Osteoblast (primary cell): ENCODE measurements at places on chromosomes 7 and 10. TPM values are rescaled to one million over a fixed set of nuclear protein-coding genes. Genes with fewer than 3 reads are reported as not detected.
A peak's percentile ranks its signal among the peaks of the same experiment; 100 is the strongest.

The ITPRID1 gene
- not detected in 2 replicates for total RNA-seq

The CAMK2B gene
- not detected in 2 replicates for total RNA-seq

The PHYHIPL gene
- not detected in 2 replicates for total RNA-seq

The ARHGAP12 gene
- total RNA-seq, result 68.4 and 76.0 TPM in 2 replicates

The IRF5 gene
- under 0.01 TPM in 2 replicates for total RNA-seq

The SPAM1 gene
- not detected in 2 replicates for total RNA-seq

The MNX1 gene
- total RNA-seq, result not detected in 2 replicates

GRCh38 chr7:22594020-22594419, 94.0 kb upstream of the STEAP1B start:
- H3K4me1 ChIP-seq, result peaks cover 30% of the 10 kb centered on the region
- no peak overlapping the region for H3K4me3 ChIP-seq
- no peak overlapping the region for H3K27ac ChIP-seq
- H3K36me3 ChIP-seq, result no peaks in the 10 kb centered on the region
- H3K27me3 ChIP-seq, result no peaks in the 10 kb centered on the region
- DNase-seq, result no peak

DNA sequence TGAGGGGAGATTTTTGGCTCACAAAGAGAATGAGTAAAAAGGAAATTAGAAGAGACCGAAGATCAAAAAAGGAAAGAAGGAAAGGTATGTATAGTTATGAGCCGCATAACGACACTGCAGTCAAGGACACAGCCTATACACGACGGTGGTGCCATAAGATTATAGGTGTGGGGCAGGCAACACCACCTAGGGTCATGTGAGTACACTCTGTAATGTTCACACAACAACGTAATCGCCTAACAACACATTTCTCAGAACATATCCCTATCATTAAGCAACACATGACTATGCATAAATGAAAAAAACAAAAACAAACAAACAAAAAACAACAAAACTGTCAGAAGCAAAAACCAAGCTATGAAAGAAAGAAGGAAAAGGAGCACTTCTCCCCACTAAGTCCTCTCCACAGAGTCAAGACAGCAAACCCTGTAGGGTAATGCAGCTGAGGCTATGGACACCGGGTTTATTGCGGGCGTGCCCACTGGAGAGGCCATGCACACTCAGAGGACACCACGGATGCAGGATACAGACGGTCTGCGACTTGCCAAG, 45.1 kb downstream of the PIP4K2A start:
- H3K4me3 ChIP-seq, result no peak overlapping the region
- peaks cover 21% of the 10 kb centered on the region for H3K4me1 ChIP-seq
- no peak for DNase-seq

DNA sequence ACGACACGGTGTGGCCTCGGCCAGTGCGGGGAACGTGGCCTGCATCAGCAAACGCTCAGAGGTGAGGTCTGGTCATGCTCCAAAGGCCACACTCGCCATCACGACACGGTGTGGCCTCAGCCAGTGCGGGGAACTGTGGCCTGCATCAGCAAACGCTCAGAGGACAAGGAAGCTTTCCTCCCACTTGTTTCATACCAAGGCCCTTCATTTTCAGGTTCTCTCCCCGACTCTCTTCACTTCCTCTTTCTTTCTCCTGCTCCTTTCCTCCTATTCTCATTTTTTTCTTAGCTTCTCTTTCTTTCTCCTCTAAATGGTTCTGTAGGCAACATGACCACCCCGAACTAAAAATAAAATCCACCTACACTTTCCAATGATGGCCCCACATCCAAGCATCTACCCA, 384.4 kb upstream of the SHH start:
- DNase-seq, result no peak
- no peaks in the 10 kb centered on the region for H3K27me3 ChIP-seq
- H3K4me1 ChIP-seq, result no peaks in the 10 kb centered on the region
- H3K36me3 ChIP-seq, result no peaks in the 10 kb centered on the region

DNA sequence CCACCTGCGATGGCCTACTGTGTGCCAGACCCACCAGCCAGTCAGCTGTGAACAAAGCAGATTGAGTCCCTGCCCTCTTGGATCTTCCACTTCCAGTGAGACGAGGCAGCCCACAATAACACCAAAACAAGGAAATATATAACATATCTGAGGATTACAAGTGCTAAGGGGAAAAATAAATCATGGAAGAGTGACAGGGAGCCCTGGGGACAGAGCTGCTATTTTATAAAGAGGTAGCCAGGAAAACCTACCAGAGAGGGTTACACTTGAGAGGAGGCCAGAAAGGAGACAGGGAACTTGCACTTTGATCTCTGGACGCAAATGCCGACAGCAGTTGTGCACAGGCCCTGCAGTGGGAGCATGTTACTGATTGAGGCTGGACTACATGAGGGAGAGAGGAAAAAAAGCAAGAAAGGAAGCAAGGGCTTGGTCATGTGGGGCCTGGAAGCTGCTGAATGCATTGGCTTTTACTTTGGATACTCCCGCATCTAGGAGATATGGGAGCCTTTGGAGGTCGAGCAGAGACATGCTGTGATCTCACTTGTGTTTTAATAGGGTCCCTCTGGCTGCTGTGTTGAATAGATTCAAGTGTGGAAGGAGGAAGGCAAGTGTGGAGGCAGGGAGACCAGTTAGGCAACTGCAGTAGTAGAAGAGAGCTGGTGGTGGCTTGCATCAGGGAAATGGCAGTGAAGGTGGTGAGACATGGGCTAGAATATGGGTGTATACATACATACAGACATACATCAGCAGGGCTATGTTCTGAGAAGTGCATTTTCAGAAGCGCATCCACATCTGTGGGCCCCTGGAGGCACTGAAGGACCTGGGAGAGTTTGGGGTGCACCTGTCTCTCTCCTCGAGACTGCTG, 26.2 kb downstream of the MINDY4 start:
- H3K27ac ChIP-seq, result no peak overlapping the region
- no peaks in the 10 kb centered on the region for H3K27me3 ChIP-seq
- no peak for DNase-seq
- no peaks in the 10 kb centered on the region for H3K36me3 ChIP-seq

DNA sequence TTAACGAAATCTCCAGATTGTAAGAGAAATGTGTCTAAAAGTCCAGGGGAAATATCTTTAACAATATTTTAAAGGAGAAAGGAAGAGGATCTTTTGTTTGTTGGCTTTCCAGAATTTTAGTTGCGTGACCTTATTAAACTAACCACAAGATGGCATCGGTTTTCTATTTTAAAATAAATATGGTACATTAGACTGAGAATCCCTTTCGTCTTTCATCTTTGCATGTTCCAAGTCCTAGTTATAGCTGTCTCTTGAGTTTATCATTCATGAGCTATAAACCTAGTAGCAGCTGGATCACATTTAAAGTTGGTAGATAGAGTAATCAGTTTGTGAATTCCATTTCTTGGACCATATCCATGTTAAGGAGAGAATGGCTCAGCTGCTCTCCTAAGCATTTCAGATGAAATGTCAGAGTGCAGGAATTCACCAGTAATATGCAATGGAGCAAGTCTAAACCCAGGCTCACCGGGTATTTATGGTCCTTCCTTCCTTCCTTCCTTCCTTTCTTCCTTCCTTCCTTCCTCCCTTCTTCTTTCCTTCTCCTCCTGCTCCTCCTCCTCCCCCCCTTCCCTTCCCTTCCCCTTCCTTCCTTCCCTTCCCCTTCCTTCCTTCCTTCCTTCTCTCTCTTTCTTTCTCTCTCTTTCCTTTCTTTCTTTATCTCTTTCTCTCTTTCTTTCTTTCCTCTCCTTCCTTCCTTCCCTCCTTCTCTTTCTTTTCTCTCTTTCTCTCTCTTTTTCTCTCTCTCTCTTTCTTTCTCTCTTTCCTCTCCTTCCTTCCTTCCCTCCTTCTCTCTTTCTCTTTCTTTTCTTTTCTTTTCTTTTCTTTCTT, 57.8 kb upstream of the RAB18 start:
- no peaks in the 10 kb centered on the region for H3K36me3 ChIP-seq
- DNase-seq, result peak; percentile 17
- H3K27me3 ChIP-seq, result no peaks in the 10 kb centered on the region
- peaks cover 4% of the 10 kb centered on the region for H3K4me1 ChIP-seq
- no peak overlapping the region for H3K4me3 ChIP-seq
- no peak overlapping the region for H3K27ac ChIP-seq

GRCh38 chr7:143049362-143049761, 2.8 kb upstream of the OR6V1 start:
- no peaks in the 10 kb centered on the region for H3K27me3 ChIP-seq
- H3K27ac ChIP-seq, result no peak overlapping the region
- DNase-seq, result no peak
- no peaks in the 10 kb centered on the region for H3K4me1 ChIP-seq

DNA sequence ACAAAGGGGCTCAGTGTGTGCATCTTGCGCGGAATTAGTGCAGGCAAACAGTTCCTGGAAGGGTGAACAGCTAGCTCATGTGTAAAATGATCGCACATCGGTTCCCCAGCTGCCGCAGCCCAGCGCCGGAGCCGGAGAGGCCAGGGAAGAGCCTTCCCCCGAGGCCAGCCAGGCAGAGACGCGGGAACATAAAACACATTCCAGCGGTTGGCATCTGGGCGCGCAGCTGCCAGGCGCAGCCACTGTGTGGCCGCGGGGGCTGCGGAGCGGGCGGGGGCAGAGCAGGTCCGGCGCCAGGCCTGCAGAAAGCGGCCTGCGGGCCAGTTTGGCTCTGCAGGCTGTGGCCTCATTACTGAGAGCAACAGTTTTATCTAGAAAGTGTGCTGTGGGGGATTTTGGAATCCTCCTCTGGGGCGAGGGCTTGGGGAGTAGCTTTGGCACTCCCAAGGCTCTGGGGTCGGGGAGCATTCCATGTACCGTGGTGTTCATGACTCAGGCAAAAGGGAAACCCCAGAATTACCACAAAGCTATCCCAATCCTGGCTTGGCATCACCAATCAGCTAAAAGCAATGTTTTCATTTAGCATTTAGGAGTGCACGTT, 74.3 kb downstream of the SAMD9 start:
- H3K36me3 ChIP-seq, result no peaks in the 10 kb centered on the region
- H3K27ac ChIP-seq, result peak overlapping the region; percentile 94
- DNase-seq, result peak; percentile 96
- H3K27me3 ChIP-seq, result no peaks in the 10 kb centered on the region

DNA sequence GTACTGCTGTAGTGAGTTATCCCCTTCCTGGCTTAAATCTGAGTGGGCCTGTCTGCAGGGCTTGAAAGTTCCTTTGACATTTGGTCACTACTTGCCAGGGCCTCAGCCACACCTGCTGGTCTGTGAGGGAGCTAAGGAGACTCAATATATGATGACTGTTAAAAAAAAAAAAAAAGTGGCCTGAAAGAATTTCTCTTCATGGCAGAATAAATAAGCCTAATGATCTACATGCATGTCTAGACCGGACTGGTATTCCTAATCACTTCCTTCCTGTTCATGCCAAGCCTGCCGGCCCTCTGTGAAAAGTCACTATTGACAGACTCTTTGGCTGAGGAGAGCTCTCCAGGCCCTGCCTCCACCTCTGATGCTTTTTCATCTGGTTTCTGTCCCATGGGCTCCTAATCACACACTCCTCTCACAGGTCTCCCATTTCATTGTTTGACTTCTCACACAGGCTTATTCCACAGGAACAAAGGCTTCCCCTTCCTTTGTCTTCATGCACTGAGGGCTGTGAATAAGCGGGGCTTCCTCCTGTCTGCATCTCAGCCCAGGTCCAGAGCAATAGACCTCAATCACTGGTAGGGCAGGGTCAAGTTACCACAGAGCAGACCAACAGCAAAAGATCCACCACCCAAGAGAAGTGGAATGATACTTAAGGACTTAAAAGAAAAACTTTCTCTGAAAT, 99.1 kb upstream of the SEC61G start:
- no peak overlapping the region for H3K27ac ChIP-seq
- DNase-seq, result no peak
- no peaks in the 10 kb centered on the region for H3K27me3 ChIP-seq
- no peak overlapping the region for H3K4me3 ChIP-seq

GRCh38 chr10:82934429-82934828, 1059.4 kb downstream of the NRG3 start:
- no peaks in the 10 kb centered on the region for H3K4me1 ChIP-seq
- peak; percentile 51 for DNase-seq
- H3K27ac ChIP-seq, result no peak overlapping the region

GRCh38 chr7:116446212-116446855, 53.2 kb upstream of the CAV2 start:
- H3K27ac ChIP-seq, result no peak overlapping the region
- peaks cover 43% of the 10 kb centered on the region for H3K4me1 ChIP-seq
- H3K36me3 ChIP-seq, result no peaks in the 10 kb centered on the region
- H3K27me3 ChIP-seq, result no peaks in the 10 kb centered on the region
- H3K4me3 ChIP-seq, result no peak overlapping the region

- no peak overlapping the region for H3K27ac ChIP-seq
- DNase-seq, result no peak
- H3K4me1 ChIP-seq, result no peaks in the 10 kb centered on the region
Measured at GRCh38 chr10:64091897-64092296, 570.7 kb downstream of the REEP3 start.
